ENCODE measurements at places on chromosomes 5 and 9. TPM values are rescaled to one million over a fixed set of nuclear protein-coding genes. Genes with fewer than 3 reads are reported as not detected.

The CCDC192 gene
- total RNA-seq = not detected

- DNase-seq = no peak
These were observed 185.5 kb downstream of the SMC2 start for GRCh38 chr9:104279535-104280177.

GRCh38 chr5:67636091-67636490 lies 439.5 kb upstream of the CD180 start:
- no peak for DNase-seq

DNA sequence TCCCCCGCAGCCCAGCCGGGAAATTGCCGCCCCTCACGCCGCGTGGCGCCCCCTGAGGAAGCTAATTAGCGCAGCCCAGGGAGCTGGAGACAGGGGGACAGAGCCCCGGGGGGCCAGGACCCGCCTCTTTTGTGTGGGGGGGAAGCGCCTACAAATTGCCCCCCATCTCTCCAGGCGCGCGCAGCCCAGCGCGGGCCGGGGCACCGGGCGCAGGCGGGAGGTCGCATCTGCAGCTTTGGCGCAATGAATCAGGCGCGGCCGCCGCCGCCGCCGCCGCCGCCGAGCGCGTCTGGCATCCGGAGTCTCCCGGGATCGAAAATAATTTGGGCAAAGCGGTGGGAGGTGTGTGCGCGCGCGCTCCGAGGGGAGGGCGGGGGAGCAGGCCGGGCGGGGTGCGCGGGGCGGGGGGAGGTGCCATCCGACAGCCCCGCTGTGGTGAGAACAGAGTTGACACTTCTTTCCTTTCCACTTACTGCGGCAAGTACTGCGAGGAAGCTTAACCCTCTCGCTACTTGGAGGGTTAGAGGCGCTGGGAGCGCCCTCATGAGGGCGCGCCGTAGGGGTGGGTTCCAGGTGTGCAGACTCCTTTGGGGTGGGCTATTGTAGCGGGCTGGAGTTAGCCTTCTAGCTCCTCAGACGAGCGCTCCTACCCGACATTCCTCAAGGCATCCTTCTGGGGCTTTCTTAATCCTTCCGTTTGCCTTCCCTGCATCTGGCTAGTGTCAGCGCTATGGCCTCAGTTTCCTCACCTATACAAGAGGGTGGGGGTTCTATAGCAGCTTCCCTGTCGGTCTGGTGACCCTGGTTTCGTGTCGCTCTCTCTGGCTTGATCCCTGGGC lies 63.1 kb downstream of the CXXC5 start:
- DNase-seq = no peak

GRCh38 chr5:68661237-68661636 lies 432.6 kb upstream of the SLC30A5 start:
- no peak for DNase-seq

The INSL4 gene
- total RNA-seq = not detected

GRCh38 chr5:3787604-3788003 lies 192.0 kb downstream of the IRX1 start:
- DNase-seq = no peak

DNA sequence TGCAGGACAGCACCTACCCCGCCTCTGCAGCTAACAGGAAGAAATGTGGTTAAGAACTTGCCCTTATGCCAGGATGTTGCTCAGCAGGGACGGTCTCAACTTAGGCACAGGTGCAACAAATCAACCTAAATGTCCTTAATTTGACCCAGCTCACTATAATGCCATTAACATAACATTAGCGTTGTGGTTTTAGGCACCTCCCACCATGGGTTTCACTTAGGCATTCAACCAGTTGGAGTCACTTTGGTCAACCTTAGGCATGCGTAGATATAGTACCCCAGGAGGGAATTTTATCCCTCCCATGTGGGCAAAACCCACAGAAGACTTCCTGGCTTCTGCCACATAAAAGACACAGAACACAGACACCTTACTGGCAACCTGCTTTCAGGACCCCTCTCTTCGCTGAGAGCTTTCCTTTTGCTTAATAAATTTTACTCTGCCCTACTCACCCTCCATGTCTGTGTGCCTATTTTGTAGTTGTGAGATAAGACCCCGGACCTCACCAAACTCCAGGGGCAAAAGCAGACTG lies 8.7 kb upstream of the ERAP1 start:
- DNase-seq = peak; percentile 36

DNA sequence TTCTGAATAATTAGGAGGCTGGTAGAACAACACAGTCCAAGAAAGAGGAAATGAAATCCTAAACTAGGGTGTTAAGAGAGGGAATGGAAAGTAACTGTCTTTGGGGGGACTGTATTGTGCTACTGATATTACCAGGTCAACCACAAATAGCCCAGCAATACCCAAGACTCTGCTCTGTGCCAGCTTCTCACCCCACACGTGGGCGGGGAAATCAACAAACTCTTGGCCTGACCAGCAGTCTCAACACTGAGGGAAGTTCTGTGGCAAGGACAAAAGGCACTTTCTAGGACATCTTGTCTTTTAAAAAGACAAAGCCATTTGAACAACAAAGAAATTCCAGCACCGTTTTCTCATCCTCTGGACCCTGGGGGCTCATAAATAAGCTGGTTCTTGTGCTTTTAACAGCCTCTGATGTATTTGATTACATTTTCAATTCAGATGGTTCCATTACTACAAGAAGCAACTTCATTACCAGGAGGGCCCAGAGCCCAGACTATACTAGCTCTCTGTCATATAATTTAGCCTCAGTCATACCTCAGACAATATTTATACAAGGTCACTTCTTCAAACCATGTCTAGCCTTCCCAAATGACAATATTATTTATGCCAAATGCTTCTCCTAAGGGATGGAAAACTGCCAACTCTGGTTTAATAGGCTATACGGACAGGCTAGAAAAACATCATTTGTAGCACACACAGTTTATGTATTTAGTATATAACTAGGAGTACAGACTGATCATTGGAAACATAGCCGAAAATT lies 297.8 kb downstream of the CWC27 start:
- no peak for DNase-seq

The FAM169A gene
- 6.1 TPM for total RNA-seq

DNA sequence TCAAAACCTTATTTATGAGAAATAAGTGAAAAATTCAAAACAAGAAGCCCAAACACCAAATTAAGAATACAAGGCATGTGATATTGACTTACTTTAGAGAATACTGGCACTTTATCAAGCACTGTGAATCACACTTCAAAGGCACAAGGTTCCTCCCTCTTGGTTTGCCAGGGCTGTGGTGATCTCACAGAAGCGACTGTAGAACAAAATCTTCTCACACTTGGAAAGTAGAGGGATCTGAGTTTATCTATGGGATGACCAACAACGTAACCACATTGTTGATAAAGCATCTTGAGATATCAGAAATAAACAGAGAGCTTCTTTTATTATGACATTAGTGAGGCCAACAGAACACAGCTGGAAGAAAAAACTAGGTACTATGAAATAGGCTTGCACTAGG lies 295.9 kb downstream of the NFIB start:
- DNase-seq = no peak

The OR1J2 gene
- total RNA-seq = 0.34 TPM

- DNase-seq = no peak
These were observed 30.1 kb downstream of the ZNF462 start for GRCh38 chr9:106893088-106893487.

Data from activated naive CD4-positive, alpha-beta T cell treated with anti-CD3 and anti-CD28 coated beads, Interleukin-2, amount 50 U/mL, for 72 hours (primary cell).